LHCN-M2 (cell line): ENCODE measurements at places on chromosomes 7 and 10. TPM values are rescaled to one million over a fixed set of nuclear protein-coding genes. Genes with fewer than 3 reads are reported as not detected.

DNA sequence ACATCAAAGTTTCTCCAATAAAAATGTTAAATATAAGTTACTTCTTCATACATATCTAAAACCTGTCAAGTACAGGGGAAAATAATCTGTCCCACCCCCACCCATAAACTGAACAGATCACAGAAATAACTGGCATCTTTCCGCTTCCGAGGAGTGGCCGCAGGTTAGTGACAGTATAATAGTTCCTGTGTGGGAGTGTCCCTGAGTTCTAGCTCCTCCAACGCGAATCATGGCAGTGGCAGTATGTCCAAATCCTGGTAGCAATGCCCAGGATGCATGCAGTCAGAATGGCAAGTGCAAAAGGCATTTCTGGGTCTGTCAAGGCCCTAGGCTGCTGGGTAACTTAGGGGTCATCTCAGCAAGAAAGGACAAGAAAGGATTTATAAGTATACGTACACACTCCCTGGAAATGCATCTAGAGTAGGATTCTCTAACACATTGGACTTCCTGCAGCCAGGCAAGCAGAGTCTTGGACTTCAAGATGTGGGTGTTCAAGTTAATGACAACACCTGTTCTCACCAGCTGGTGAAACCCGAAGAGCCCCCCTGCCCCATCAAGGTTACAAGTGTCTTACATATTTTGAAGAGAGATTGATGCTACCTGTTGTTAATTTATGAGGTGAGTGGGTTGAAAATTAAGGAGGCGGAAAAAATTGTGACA lies 94.4 kb upstream of the COL1A2 start:
- DNase-seq, result peak; percentile 56

GRCh38 chr7:151198945-151199848 lies 11.1 kb downstream of the H2BK1 start:
- no peak for DNase-seq

GRCh38 chr10:103969857-103970627 lies 3.1 kb downstream of the SLK start:
- DNase-seq, result no peak

- DNase-seq, result no peak
Observed at GRCh38 chr10:47071891-47072290, 160.7 kb downstream of the PTPN20 start.

DNA sequence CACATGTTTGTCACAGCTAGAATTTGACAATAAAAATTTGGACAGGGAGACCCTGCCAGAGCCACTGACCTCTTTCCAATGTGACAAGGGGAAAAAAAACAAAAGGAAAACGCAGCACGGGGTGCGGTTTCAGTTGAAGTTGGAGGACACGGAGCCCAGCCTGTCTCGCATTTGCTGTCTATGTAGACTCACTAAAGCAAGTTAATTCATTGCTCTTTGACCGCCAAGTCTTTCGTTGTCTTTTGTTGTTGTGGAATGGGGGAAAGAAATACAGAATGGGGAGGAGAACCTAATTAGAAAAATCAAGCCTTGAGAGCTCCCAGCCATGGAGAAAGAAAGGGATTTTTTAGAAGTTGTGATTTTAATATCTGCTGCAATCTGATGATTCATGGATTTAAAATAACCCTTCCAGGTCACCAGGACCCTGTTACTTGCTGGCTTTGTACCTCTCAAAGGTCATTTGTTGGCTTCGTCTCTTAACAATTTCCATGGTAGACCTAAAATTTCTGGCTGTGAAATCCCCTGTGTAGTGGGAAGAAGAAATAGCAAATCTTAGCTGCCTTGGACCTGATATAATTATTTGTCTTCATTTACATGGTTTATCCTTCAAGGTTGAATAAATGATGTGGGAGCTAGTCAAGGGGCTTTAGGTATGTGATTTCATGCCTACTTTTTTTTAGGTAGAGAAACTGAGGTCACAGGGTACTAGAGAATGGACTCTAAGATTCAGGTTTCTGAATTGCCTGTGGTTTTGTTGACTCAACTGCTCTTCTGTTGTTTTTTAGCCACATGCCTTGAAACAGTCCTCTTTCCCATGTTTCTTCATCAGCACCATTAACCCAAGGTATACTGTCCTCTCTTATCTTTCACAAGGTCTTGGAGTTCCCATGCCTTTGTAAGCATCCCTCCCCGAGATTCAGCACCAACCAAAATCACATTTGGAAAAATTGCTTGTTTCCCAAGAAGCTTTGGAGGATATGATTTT lies 78.7 kb downstream of the TCF7L2 start:
- no peak for DNase-seq

GRCh38 chr10:104327745-104328645 lies 10.3 kb downstream of the ITPRIP start:
- peak; percentile 92 for DNase-seq

- DNase-seq, result no peak
Observed at GRCh38 chr10:66307826-66308225, 618.0 kb upstream of the LRRTM3 start.

GRCh38 chr7:155543011-155543876 lies 3.1 kb downstream of the CNPY1 start:
- no peak for DNase-seq

DNA sequence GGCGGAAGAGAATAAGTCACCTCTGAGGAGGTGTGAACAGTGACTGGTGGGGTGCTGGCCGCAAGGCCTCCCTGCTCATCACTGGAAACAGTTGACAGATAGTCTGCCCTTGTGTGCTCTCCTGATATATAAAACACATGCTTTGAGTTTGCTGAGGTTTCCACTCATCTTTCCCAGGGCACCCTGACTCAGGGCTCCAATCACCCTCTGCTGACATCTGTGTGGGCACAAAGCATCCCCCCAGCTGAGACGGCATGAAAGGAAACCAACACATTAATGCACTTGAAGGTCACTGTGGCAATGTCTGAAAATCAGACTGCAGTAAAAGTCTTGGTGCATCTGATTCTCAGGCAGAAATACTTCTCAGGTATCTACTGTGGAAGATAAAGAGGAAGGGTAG lies 49.8 kb downstream of the EPDR1 start:
- DNase-seq, result peak; percentile 55

DNA sequence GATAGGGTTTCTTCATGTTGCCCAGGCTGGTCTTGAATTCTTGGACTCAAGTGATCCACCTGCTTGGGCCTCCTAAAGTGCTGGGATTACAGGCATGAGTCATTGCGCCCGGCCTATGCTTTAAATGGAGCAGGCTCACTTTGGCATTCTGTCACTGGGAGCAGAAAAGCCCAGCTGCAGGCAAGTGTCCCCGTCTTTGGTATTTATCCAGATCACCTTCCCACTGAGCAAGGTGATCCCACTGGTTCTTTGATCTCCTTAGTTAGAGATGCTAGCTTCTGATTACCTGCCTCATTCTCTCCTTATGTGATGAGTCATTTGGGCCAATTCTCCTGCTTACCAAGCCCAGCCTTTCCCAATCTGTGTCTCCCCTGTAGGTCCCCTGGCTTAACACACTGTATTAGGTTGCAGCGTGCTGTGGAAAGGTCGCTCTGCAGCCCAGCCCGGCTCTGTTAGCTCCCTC lies 39.3 kb downstream of the SPDYE5 start:
- peak; percentile 60 for DNase-seq

GRCh38 chr7:118185163-118185860 lies 1.3 kb downstream of the LSM8 start:
- DNase-seq, result peak; percentile 5

GRCh38 chr10:112554263-112554662 lies 107.2 kb downstream of the VTI1A start:
- no peak for DNase-seq

GRCh38 chr7:6256677-6257535 lies 15.5 kb downstream of the CYTH3 start:
- peak; percentile 81 for DNase-seq

- DNase-seq, result no peak
Observed at GRCh38 chr10:132534391-132535064, 3.1 kb upstream of the INPP5A start.

DNA sequence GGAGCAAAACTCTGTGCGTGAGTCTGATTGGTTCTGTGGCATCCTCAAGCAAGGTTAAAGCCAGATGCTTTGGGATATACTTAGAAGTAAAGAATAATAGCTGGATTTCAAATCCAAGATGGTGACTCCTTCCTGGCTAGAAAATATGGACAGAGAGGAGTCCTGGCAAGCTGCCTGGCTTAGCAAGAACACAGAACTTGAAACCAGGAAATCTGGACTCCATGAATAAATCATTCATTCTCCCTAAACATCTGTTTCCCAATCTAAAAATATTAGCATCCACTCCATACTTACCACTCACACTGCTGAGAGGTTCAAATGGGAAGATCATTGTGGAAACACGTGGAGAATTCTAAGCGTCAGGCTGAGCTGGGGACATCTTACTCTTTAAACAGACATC lies 1074.1 kb upstream of the AUTS2 start:
- no peak for DNase-seq

AOAH gene
- not detected in 2 replicates for total RNA-seq

ADCY1 gene
- total RNA-seq, result 0.26 and 0.52 TPM in 2 replicates

HMX3 gene
- total RNA-seq, result not detected in 2 replicates

STEAP1B gene
- total RNA-seq, result not detected in 2 replicates

CLRN3 gene
- total RNA-seq, result not detected in 2 replicates

SDK1 gene
- 7.2 and 8.3 TPM in 2 replicates for total RNA-seq
